Right hindlimb (tissue), 1 donor: ENCODE measurements at places on chromosomes 16 and 17.

DNA sequence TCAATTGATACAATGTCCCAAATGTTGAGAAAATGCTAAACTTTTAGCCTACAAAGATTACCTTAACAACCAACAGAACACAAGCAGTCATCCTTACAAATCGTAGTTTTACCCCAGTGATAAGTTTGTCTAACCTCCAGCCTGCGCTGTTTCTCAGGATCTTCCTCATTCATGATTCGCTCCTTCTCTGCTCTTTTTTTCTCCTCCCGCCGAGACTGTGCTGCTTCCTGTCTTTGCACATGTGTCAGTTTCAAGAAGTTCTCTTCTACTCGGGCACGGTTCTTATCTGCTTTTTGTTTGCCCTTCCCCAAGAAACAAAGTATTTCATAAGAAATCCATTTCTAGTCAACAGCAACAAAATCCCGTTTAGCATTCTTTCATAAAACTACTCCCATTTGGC is 10.2 kb upstream of the STRADA start:
- DNase-seq = no peak

DNA sequence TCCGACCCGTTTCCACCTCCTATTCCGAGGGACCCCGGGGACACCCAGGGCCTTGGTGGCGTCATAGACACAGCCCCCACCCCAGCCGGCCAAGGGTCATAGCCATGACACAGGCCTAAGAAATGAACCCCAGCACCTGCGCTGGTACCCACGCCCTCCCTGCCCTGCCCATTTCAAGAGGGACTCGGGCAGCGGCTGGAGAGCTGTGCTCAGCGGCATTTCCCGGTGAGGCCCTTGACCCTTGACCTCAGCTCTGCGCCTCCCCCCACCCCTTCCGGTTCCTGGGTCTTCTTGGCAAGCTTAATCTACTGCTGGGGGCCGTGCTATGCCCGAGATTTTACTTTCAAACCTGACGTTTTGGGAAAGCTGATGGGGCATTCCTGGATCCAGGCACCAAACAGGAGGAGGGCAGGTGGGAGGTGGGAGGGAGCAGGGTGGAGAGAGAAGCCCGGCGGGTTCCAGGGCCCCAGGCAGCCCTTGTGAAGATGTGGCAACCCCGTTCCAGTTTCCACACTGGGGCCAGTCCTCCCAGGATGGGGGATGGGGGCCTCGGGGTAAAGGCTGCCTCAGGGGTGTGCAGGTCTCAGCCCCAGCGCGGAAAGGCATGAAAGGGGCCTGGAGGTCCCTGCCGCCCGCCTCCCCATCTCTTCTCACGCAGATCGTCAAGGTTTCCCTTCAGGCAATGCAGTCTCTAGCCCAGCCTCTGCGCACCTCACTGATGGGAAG is at the start of gene SLC22A31:
SLC22A31 (minus strand) TSS at position 414 of the 726 bp plus-strand sequence; CDS start at position 378, 36 bp downstream.
- peak; percentile 23 for DNase-seq

- DNase-seq = no peak
Observed at GRCh38 chr17:16141685-16142084, 73.6 kb downstream of the NCOR1 start.

DNA sequence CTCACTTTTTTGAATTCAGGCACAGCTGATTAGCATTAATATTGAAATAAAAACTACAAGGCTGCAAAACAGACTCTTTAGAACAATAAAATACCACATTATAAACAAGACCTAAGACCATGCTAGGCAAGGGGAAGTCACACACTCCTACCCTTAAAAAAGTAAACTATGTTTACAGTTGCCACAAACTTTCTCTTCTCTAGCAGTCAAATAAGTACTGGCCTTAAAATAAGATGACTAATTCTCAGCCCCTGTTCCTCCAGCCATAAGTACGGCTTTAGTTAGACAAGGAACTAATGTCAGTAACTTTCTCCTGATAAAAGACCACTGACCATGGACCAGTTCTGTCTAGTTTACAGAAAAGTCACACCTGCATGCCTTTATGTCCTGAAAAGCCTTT is 19.5 kb upstream of the CPHXL start:
- DNase-seq = no peak

DNA sequence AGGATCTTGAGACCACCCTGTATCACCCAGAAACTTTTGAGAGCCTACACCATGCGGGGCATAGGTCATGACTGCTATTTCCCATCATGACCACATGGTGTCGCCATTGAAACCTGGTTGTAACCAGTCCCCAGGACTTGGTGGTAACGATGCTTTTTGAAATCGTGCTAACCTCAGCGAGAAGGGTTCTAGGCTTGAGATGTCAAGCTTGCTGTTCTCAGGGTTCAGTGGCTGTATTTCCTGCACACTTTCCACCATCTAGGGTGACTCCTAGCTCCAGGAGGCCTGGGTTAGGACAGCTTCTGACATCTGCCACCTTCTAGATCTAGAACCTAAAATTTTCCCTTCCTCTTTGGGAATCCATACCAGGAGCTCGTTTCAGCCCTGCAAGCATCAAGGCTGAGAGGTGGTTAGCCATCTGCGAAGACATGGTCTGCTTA is 13.0 kb upstream of the SPNS3 start:
- DNase-seq = peak; percentile 52

DNA sequence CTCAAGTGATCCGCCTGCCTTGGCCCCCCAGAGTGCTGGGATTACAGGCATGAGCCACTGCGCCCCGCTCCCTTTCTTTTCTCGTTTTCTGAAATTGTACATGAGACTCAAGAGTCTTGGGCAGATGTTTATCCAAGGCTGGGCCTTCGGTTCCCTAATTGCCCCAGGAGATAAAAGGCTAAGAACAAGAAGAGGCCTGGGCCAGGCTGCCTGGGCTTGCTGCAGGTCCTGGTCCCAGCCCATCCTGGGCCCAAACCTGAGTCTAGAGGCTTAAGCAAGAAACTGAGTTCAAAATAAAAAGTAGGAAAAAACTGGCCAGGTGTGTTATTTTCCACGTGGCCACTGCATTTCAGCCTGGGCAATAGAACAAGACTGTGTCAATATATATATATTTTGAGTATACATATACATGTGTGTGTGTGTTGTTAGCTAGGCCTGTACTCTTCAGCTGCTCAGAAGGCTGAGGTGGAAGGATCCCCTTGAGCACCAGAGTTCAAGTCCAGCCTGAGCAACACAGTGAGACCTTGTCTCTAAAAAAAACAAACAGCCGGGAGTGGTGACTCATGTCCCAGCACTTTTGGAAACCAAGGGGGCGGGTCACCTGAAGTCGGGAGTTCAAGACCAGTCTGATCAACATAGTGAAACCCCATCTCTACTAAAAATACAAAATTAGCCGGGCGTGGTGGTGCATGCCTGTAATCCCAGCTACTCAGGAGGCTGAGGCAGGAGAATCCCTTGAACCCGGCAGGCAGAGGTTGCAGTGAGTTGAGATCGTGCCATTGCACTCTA is 6.8 kb upstream of the CLUH start:
- DNase-seq = no peak

- DNase-seq = no peak
Observed at GRCh38 chr16:279531-279930, 860 bp upstream of the ARHGDIG start.

- no peak for DNase-seq
Observed at GRCh38 chr17:10337976-10338375, 34.8 kb downstream of the MYH13 start.

DNA sequence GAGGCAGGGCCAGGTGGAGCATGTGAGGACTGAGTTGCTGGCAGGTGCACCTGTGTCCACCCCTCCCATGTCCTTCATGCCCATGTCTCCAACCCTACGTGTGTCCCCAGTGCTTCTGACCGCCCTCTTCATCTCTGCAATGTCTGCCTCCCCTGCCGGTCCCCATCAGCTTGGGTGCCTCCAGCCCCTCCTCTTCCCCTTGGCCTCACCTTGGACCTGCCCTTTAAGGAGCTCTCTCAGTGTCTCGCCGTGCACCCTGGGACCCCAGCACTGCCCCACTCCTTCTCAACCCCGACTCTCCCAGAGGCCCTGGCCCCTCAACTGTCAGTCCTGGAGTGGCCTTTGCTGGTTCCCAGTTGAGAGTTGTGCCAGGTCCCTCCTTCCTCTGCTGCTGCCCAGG is 15.0 kb downstream of the RIPOR1 start:
- no peak for DNase-seq

- DNase-seq = no peak
Observed at GRCh38 chr16:81756615-81757356, 22.3 kb upstream of the PLCG2 start.

- DNase-seq = no peak
Observed at GRCh38 chr16:20969386-20969785, 68.8 kb downstream of the LYRM1 start.

DNA sequence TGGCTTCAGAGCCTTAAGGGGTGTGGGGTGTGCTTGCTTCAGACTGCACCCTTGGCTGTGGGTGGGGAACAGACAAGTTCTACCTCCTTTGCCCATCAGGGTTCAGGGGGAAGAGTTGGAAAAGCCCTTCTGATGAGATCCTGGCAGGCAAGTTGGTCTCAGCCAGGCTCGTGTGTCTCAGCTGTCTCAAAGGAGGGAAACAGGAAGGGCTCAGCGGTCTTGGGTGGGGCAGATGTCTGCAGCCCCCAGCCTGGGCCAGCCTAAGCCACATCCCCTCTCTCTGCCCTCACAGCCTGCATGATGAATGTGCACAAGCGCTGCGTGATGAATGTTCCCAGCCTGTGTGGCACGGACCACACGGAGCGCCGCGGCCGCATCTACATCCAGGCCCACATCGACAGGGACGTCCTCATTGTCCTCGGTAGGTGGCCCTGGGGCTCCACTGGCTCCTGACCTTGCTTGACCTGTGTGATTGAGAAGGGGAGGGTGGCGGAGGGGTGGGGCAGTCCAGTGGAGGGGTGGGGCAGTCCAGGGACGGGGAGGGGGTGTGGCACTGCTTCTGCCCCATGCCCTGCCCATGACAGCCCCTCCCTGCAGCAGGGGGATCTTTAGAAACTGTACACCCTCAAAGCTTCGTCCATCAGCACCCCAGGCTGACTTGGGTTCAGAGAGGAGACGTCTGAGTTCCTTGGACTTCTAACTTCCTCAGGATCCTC is 199.5 kb downstream of the PRKCB start:
- DNase-seq = no peak

DNA sequence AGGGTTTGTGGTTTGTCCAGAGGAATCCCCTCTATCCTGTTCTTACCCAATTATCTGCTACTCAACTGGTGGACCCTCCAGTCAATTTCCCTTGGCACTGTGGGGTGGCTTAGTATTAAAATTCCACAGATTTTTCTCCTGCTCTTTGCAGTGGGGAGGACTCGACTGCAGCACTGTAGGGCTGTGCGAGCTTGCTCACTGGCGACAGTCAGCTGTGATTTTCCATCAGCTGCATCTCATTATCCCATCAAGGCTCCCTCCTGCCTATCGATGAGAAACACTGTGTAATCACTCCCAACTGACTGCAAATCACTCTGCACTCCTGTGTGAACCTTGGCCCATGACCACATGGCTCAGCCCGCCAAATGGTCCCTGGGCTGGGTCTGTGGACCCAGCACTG is 90.5 kb upstream of the MAF start:
- peak; percentile 58 for DNase-seq

DNA sequence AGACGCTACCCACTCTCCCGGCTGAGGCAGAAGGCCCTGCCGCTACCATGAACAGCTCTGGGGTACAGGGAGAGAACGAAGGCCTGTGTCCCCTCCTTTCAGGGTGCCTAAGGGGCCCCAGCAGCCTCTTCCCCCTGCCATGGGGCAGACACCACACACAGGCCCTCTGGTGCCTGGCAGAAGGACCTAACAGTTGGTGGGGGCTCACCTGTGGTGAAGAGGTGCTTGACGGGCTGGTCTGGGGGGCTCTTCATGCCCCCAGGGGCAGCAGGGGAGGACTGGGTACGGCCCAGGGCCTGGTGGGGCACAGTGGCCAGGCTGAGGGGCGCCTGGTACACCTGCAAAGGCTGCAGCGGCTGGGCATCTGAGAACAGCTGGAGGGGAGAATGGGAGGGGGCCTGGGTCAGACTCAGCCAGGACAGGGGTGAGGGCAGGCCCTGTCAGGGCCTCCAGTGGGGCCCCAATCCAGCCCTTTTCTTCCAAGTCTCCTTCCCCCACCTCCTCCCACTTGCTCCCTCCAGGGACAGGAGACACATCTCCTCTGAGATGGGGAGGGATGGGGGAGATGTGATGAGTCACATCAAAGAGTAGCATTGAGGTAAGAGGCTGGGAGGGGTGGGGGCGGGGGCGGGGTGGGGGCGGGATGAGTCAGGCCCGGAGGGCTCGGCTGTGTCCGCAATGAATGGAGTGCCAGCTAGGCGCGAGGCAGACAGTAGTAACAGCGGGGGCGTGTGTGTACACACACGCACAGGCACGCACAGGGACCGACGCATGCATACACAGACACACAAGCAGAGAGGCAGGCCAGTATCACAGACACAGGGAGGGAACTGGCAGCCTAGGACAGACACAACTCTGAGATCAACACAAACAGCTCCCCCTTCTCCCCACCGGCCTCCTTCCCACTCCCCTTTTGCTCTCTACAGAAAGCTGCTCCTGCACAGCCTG is 16.1 kb downstream of the G6PC3 start:
- DNase-seq = peak; percentile 60

DNA sequence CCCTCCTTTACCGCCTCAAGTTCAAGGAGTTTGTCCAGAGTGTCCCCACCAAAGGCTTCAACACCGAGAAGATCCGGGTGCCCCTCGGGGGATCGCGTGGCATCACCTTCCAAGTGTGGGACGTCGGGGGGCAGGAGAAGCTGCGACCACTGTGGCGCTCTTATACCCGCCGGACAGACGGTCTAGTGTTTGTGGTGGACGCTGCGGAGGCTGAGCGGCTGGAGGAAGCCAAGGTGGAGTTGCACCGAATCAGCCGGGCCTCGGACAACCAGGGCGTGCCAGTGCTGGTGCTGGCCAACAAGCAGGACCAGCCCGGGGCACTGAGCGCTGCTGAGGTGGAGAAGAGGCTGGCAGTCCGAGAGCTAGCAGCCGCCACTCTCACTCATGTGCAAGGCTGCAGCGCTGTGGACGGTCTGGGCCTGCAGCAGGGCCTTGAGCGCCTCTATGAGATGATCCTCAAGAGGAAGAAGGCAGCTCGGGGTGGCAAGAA is 1.1 kb downstream of the ARL4D start:
- DNase-seq = no peak

GRCh38 chr17:81928544-81929252 is 1.2 kb upstream of the MAFG start:
- no peak for DNase-seq

DNA sequence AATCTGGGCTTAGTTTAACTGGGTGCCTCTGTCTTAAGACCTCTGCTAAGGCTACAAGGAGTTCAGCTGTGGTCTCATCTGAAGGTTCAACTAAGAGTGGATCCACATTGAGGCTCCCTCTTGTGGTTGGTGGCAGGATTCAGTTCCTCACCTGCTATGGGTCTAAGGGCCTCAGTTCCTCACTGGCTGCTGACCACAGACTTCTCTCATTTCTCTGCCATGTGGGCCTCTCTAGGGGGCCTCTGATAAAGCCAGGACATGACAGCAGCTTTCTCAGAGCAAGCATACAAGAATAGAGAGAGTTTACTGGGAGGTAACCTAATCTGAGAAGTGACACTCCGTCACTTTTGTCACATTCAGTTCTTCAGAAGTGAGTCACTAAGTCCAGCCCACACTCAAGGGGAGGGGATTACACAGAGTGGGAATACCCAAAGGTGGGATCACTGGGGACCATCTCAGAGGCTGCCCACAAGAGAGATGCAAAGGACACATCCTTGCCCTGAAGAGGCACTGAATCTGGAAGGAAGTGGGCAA is 19.2 kb upstream of the ABAT start:
- DNase-seq = no peak
